ENCODE measurements at places on chromosomes 7 and 10.

DNA sequence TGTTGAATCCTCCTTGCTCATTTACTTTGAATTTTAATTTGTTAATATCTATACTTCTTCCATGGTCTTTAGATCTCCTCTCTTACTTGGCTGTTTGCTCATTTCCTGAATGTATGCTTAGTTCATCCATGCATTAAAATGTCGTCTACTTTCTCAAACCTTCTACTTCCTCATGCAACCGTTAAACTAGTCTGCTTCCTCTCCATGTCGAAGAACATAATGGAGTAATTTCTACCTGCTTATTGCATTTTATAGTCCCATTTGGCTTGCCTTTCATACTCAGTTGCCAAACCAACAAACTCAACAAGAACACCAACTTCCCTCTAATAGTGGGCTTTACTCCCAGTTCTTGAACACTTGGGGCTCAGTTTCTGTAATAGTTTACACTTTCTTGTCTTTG is 43.8 kb upstream of the SEMA3D start:
- H3K36me3 ChIP-seq: peaks cover 5% of the 10 kb centered on the region
- H3K4me3 ChIP-seq: no peak overlapping the region
- H3K4me1 ChIP-seq: no peaks in the 10 kb centered on the region
- H3K27ac ChIP-seq: no peak overlapping the region

GRCh38 chr10:30048768-30049517 is 10.4 kb downstream of the JCAD start:
- no peak for DNase-seq
- peak overlapping the region; percentile 10 for H3K4me3 ChIP-seq
- no peak overlapping the region for H3K27ac ChIP-seq
- peaks cover 56% of the 10 kb centered on the region for H3K4me1 ChIP-seq

DNA sequence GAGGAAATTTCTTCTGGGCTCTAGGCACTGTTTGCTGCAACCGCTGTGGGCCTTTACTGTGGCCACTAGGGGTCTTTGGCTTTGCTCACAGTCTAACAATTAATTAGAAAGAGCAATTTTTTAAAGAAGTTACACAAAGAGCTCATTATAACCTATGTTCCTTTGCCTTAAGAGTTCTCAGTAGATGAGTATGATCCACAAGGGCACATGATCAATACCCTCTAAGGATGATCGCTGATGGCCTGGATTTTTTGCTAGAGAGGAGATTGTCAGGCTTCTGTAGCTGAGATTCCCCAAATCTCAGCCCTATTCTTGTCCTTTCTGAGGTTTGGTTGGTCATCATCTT is 80.8 kb upstream of the RHOBTB1 start:
- H3K27ac ChIP-seq: no peak overlapping the region
- DNase-seq: no peak

- no peak overlapping the region for H3K27ac ChIP-seq
- no peak for DNase-seq
- no peaks in the 10 kb centered on the region for H3K4me1 ChIP-seq
- no peaks in the 10 kb centered on the region for H3K36me3 ChIP-seq
Measured at GRCh38 chr10:56605051-56605450, 244.0 kb upstream of the ZWINT start.

DNA sequence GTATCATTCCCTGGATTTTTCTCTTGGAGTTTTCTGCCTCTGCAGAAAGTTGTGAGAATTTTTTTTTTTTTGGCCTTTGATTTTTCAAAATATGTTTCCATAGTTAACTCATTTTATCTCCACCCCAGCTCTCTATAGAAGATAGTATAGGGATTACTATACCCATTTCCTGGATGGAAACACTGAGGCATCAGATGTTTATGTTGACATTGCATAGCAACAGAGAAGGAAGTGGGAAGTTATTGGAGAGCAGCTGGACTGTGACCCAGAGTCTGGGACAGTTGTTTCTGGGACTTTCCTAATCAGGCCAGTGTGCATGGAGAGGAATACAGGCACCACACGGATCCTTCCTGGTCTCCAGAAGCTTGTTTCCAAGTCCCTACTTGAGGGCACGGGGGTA is 158.0 kb downstream of the CDH23 start:
- no peak overlapping the region for H3K27ac ChIP-seq
- H3K36me3 ChIP-seq: no peaks in the 10 kb centered on the region
- no peak for DNase-seq
- H3K27me3 ChIP-seq: peaks cover 9% of the 10 kb centered on the region
- no peak overlapping the region for H3K4me3 ChIP-seq

GRCh38 chr10:116274064-116274904 is 1.3 kb upstream of the GFRA1 start:
- no peaks in the 10 kb centered on the region for H3K36me3 ChIP-seq
- H3K4me1 ChIP-seq: peaks cover 23% of the 10 kb centered on the region
- H3K27me3 ChIP-seq: peaks cover 56% of the 10 kb centered on the region
- DNase-seq: no peak
- H3K27ac ChIP-seq: peak overlapping the region; percentile 91

- H3K27me3 ChIP-seq: no peaks in the 10 kb centered on the region
- peaks cover 3% of the 10 kb centered on the region for H3K36me3 ChIP-seq
- peak overlapping the region; percentile 63 for H3K27ac ChIP-seq
- no peak overlapping the region for H3K4me3 ChIP-seq
- no peak for DNase-seq
- H3K4me1 ChIP-seq: peaks cover 18% of the 10 kb centered on the region
Measured at GRCh38 chr7:99126921-99127553, 16.9 kb downstream of the SMURF1 start.

- DNase-seq: no peak
- H3K36me3 ChIP-seq: peaks cover 25% of the 10 kb centered on the region
- no peaks in the 10 kb centered on the region for H3K27me3 ChIP-seq
- H3K4me3 ChIP-seq: no peak overlapping the region
- H3K4me1 ChIP-seq: peaks cover under 1% of the 10 kb centered on the region
Measured at GRCh38 chr7:20211376-20211775, 5.8 kb downstream of the MACC1 start.

DNA sequence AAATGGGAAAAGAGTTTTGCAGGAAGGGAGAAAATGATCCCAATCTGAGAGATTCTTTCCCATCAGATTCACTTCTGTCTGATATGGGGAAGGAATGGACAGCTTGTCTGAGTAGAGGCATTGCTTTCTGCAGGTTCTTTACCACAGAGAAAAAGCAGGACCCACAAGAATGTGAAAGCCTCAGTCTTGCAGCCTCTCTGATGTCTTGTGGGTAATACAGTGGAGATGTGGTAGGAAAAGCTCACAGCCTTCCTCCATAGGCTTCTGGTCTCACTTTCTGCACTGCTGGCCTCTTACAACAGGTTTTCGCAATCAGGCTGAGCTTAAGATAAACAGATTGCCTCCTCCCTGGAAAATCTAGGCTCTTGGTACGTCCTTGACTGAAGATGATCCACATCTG is 551 bp downstream of the IFIT1 start:
- peaks cover 18% of the 10 kb centered on the region for H3K4me1 ChIP-seq
- no peaks in the 10 kb centered on the region for H3K36me3 ChIP-seq
- H3K4me3 ChIP-seq: peak overlapping the region; percentile 88

DNA sequence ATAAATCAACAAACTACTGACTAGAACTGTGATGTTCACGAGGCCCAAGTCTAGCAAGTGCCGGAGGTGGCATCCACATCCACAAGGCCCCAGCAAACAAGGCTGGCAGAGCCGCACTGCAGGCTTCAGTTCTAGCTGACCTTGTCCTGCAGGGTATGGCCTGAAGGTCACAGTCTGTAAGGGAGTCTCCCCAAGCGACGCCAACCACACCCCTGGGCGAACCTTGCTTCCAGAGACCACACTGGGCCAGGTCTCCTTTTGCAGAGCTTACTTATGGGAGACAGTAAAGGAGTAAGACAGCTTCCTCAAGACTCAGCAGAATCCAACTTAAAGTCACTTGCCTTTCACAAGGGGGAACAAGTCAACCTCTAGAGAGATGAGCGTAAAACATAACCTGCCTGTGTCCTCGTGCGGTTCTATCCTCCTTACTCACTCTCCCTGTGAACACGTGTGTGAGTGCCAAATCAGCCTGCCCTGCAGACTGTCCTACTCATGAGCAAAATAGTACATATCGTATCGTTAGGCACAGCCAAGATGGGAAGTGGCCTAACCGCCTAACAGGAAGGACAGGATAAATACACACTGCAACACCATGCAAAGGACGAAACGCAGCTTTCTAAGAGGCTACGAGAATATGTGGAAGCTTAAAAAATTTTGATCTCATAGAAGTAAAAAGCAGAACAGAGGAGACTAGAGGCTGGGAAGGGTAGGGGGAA is 22.7 kb downstream of the FAM53B start:
- H3K4me1 ChIP-seq: peaks cover 59% of the 10 kb centered on the region
- H3K36me3 ChIP-seq: no peaks in the 10 kb centered on the region
- no peak overlapping the region for H3K4me3 ChIP-seq

DNA sequence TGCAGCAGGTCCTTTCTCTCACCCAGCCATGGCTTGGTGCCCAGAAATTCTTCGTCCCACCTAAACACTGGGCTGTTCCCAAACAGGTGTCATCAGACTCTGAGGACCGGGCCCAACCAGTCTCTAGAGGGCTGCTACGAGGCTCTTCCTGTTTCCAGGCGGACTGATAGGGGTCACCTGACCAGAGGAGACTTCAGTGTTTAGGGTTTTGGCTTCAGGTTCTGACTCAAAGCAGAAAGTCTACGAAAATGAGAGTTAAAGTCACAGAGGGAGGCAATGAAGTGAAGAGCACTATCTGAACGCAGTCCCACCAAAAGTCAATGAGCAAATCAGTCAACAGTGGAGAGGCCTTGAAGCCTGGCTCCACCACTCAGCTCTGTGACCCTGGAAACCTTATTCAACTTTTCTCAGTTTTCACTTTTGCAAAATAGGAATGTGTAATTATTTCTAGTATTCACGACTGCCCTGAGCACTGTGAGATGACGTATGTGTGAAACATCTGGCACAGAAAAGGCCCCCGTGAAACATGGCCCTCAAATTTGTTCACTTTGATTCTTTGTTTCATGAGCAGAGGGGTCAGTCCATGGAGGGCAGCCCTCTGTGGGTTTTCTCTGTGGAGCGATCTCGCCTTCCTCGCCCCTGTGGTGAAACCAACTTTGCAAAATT is 189.9 kb upstream of the PDE1C start:
- H3K27me3 ChIP-seq: peaks cover 6% of the 10 kb centered on the region
- no peak for DNase-seq
- H3K4me3 ChIP-seq: no peak overlapping the region
- H3K27ac ChIP-seq: peak overlapping the region; percentile 20

DNA sequence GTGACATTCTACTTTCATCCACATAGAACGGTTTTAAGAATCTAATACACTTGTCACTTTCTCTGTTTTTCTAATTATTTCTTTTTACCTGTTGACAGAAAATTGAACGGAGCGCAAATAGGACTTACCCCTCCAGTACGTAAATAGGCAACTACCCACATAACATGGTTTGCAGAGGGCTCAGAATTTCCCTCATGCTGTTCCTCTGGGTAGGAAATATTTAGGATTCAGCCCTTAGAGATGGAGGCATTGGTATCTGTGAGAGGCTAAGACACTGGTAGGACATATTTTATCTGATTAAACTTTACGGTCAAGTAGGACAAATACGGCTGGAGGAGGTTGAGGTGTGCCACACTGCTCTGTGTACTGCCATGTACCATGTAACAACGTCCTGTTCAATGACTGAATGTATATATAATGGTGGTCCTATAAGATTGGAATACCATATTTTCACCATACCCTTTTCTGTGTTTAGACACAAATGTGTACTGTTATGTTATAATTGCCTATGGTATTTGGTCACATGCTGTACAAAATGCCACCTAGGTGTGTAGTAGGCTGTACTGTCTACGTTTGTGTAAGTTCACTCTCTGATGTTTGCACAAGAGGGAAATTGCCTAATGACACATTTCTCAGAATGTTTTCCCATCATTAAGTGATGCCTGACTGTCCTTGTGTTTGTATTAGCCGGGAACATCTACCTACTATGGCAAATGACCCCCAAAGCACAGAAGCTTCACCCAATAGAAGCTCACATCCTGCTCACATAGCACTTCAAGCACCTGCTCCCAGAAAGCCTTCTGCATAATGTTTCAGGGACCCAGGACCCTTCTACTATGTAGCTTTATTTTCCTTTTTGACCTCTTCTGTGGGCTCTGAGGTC is 429.4 kb upstream of the AKR1E2 start:
- no peaks in the 10 kb centered on the region for H3K36me3 ChIP-seq
- no peak overlapping the region for H3K4me3 ChIP-seq
- H3K27me3 ChIP-seq: no peaks in the 10 kb centered on the region

GRCh38 chr10:78619115-78619851 is 449.5 kb upstream of the ZMIZ1 start:
- peak overlapping the region; percentile 21 for H3K27ac ChIP-seq
- peaks cover 6% of the 10 kb centered on the region for H3K27me3 ChIP-seq
- no peak for DNase-seq
- no peak overlapping the region for H3K4me3 ChIP-seq
- H3K4me1 ChIP-seq: peaks cover 49% of the 10 kb centered on the region

DNA sequence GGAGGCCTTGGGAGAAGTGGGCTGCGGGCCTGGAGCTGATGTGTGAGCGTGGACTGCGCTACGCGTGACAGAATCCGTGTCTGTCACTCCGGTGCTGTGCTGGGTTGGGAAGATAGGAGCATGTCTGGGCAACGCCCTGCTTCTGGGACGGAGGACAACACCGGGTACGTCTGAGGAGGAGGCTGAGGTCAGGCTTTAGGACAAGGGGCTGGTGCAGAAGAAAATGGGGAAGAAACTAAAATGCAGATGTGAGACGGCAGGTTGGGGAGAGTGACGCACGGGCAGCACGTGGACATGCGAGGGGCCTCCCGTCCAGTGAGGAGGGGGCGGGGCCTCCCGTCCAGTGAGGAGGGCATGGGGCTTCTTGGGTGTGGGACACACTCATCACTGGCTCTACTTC is 207.4 kb downstream of the DNAJB6 start:
- H3K36me3 ChIP-seq: peaks cover 12% of the 10 kb centered on the region
- no peak for DNase-seq
- no peaks in the 10 kb centered on the region for H3K27me3 ChIP-seq
- no peak overlapping the region for H3K27ac ChIP-seq
- no peak overlapping the region for H3K4me3 ChIP-seq
- peaks cover 10% of the 10 kb centered on the region for H3K4me1 ChIP-seq

DNA sequence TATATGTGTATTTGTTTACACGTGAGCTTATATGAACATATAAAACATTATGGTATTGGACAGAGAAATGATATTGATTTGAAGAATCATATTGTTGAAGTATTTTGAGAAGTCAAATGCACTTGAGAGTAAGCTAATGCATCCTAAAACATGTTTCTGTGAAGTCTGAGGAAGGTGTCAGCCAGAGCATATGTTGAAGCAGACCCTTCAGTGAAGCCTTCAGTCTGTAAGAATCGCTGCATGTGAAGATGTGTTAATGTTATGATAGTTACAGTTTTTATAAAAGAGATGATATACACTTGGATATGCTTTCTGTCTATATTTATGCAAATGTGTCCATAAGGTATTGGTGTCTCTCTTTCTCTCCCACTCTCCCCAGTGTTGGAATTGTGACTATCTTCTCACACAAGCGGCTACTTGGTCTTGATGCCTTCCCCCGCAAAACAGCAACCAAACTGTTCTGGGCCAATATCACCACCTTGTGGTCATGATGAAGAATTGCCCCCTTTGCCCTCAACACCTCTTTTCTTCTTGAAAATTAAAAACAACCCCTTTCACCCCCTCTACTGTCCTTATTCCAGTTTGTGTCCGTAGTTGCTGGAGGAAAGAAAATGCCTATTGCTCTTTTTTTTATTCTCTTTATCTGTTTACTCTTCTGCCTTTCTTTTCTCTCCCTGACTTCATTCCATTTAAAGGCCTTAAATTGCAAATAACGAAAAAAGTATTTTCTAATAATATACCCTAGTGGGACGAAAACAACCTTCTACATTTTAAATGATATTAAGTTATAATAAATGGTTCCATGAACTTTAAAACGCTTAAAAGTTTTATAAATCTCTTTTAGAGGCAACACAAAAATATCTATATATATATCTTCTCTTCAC is 64.9 kb downstream of the IKZF1 start:
- no peak overlapping the region for H3K27ac ChIP-seq
- H3K4me1 ChIP-seq: no peaks in the 10 kb centered on the region
- no peak overlapping the region for H3K4me3 ChIP-seq
- H3K27me3 ChIP-seq: no peaks in the 10 kb centered on the region

Data from type B pancreatic cell (in vitro differentiated cells).